ENCODE measurements at places on chromosomes 4 and X.

GRCh38 chrX:113473418-113473817 is 632.8 kb upstream of the AMOT start:
- DNase-seq = no peak

DNA sequence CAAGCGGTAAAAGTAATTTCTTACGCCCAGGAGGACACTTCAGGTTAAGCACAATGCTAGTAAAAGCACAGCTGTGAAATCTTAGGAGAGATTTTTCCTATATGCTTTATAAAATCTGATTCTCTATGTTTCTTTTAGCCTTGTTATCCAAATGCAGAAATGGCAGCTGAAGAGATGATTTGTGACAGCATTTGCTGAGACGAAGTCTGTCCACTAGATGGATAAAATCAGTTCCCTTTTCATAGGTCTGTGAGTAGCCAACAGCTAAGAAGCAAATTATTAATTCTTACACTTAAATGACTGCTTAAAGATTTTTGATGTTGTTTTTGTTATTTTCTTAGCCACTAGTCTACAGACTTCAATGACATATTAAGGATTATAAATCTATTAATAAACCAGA is 5.3 kb downstream of the GPM6A start:
- DNase-seq = no peak

DNA sequence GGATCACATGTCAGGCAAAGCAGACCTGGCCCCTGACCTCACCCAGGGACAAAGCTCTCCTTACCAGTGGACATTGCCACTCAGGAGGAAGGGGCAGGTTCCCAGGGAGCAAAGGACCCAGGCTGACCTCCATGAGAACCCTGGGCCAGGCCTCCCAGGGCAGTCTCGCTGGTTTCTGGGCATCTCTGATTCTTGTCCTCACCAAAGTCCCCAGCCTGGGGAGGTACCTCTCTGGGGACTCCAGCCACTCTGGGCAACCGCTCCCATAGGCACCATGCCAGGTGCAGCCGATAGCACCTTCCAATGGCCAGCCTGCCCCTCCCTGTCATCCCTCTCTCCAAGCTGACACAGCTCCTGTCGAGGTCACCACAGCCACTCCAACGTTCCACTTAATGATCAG is 7.9 kb downstream of the EVC2 start:
- no peak for DNase-seq

- no peak for DNase-seq
Observed at GRCh38 chr4:159296061-159296460, 193.2 kb downstream of the RAPGEF2 start.

- DNase-seq = no peak
Observed at GRCh38 chr4:12701384-12701783, 782.8 kb downstream of the RAB28 start.

GRCh38 chr4:76881375-76881774 is 16.6 kb downstream of the SOWAHB start:
- DNase-seq = no peak

DNA sequence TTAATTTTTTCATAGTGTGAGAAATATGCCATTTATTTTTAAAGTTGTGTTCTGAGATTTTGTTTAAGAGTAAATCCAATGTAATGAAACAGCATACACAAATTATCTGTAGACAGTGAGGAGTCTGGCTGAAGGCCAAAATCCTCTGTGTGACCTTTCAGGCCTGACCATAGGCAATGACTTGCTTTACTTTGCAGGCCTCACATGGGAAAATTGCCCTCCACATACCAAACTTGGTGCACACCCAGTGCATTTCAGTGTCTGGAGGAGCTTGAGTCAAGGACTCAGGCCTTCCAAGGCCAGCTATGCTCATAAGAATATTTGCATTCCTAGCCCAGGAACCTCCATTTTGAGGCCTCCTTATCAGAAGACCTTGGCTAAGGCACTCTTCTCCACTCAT is 430.1 kb downstream of the GABRG1 start:
- no peak for DNase-seq

DNA sequence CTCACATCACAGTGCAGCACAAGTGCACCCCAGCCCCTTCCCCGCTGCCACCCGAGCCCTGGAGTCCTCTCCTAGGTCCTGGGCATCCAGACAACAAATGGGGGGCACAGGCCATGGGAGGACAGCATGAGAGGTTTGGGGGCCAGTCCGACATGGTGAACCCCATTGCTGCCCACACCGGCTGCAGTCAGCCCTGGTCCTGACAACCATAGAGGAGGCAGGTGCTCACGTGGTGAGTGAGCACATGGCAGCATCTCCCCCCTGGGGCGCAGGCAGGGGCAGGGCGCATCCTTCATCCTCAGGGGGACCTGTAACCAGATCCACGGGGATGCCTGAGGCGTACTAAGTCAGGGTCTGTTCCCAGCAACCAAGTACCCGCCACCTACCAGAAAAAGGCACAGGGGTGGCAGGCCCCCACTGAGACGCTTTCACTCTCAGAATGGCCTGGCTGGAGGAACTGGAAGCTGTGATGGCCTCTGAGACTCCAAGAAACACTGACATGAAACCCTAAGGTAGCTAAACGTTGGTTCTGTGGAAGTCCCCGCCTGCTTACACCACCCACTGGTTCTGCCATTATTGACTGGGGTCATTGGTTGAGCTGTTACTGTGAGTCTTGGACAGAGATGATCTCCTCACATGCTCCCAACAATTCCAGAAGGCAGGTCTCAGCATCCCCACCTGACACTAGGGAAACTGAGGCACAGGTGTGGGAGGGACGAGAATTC is 6.5 kb downstream of the ZFYVE28 start:
- peak; percentile 27 for DNase-seq
